ENCODE measurements at places on chromosomes 7 and 10.

GRCh38 chr7:130942211-130942964 lies 208.4 kb upstream of the KLF14 start:
- no peak for DNase-seq

GRCh38 chr7:113015034-113015645 lies 71.5 kb downstream of the GPR85 start:
- DNase-seq: no peak

DNA sequence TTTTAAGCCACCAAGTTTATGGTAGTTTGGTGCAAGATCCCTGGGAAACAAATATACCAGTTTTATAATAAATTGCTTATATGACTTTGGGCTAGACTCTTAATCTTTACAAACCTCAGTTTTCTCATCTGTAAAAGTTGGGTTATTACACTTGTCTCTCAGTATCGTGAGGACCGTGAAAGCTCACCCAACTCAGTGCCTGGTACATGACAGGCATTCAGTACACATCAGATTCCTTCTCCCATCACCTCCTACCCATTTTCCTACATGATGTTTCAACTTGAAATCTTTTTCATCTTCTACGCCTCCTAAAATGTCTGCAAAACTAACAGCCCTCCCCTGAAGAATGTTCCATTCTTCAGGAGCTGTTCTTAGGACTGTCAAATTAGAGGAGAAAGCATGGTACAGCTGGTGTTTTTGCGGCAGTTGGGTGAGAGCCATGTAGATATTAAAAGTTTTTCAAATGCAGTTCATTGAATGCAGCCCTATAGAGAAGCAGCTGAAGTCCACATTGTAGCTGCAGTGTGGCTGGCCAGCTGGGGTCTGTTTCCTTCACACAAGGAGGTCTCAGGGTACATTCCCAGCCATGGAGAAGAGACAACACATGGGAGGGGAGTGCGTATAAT lies 812.8 kb downstream of the LRMDA start:
- no peak for DNase-seq

GRCh38 chr7:116538138-116538537 lies 13.3 kb downstream of the CAV1 start:
- DNase-seq: no peak

DNA sequence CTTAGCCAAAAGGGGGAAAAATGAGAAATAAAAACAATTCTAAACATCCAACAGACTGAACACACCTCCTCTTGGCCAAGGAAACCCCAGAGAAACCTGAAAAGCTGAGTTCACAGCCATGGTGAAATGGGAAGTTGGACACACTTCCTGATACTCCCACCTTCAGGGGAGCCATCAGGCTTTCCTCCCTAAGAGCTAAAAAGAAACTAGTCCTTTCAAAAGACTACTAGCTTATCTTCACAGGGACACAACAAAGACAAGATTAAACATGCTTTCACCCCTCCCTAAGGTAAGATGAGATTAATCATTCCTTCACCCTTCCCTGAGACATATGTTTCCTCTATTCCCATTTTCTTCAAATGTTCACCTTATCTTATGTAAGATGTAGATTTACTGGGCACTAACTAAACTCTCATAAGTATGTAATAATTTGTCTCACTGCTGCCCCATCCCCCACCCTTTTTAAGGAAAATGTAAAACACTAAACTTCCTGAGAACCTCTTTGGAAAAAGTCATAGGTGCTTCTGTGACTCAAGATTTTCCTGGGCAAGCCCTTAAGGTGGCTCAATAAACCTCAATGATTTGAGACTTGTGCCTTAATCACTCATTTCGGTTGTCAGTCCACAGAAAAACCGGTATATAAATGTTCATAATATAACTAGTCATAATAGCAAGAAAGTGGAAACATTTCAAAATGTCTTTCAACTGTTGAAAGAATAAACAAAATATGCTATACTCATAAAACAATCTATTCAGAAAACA lies 40.5 kb downstream of the HTR7 start:
- no peak for DNase-seq

GRCh38 chr7:105866102-105866801 lies 10.1 kb downstream of the ATXN7L1 start:
- no peak for DNase-seq

- DNase-seq: no peak
Measured at GRCh38 chr10:89909752-89910151, 208.4 kb downstream of the KIF20B start.

- DNase-seq: no peak
Measured at GRCh38 chr7:93117327-93117726, 452 bp downstream of the SAMD9 start.

DNA sequence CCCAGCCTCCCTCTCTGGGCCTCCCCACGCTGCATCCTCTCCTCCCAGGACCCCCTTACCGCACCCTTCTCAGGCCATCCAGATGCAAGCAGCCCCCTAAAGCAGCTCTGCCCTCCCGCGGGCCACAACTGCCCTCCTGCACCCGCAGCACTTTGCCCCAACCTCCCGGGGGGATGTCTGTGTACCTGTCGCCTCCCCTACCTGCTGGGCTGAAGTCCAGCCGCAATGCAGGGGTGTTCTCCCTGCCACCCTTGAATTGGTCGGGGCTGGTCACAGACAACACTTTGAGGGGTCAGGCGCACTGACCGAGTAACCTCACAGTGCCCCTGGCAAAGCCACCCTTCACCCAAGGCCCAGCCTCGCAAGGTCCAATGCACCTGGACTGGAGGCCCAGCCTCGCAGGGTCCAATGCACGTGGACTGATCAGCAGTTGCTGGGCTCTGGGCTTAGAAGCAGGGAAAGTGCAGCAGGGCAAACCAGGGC lies 8.3 kb upstream of the CALML5 start:
- no peak for DNase-seq

DNA sequence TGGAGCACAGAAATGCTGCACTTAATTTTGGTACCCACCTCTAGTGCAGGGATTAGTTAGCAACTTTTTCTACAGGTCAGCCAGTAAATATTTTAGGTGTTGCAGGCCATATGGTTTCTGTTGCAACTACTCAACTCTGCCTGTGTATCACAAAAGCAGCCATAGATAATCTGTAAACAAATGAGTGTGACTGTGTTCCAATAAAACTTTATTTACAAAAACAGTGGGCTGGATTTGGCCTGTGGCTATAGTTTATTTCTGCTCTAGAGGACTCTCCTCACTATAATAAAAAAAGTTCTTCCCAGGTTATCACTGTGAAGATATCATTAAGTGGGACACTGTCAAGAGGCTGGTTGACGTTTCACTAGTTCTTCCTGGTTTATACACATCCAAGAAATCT lies 65.8 kb downstream of the DNAJC12 start:
- DNase-seq: no peak

DNA sequence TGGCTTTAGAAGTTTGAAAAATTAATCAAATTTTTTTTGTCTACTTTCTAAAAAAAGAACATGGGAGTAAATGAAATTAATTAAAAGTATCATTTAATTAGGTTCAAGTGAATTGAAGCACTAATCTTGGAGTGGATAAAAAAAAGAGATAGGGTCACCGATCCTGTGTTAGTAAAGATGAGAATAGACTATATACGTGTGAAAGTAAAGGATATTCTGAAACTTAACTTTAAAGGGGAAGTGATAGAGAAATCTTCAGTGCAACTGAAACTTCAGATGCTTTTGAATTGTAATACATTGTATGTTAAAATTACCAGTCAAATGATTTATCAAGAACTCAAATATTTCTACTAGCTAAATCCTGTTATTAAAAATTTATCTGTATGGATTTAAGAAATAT lies 4.8 kb downstream of the NHLRC2 start:
- DNase-seq: no peak

DNA sequence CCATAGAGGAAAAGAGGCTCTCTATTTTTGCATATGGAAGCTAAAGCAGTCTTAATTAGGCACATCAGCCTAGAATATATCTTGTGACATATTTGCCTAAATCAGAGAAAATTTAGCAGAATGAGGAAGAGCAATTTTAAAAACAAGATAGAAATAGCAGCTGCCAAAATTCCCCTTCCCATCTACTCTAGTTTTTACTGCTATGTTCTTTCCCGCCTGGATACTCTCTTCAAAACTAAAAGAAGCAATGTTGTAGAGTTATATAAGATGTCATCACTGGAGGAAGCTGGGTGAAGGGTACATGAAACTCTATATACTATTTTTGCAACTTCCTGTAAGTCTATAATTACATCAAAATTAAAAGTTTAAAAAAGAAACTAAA lies 87.0 kb downstream of the ARMH3 start:
- DNase-seq: no peak

GRCh38 chr7:159056737-159057136 lies 87.9 kb downstream of the VIPR2 start:
- no peak for DNase-seq

DNA sequence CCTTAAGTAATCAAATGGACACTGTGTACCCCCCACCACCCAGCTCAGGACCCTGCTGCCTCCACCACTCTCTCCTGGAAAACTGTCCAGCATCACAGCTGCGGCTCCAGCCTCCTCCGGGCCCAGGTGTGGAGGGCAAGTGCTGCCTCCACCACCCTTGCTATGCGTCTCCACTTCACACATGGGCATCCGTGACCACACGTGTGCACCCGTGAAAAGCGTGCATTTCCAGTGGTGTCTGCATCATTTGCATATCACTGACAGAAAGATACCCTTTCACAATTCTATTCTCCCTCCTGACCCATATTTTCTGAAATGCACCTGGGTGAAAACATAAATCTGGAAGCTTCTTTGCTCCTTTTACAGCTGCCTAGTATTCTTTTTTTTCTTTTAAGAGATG lies 89.7 kb upstream of the PDGFA start:
- no peak for DNase-seq

- no peak for DNase-seq
Measured at GRCh38 chr10:67657775-67658174, 38.2 kb downstream of the CTNNA3 start.

- DNase-seq: no peak
Measured at GRCh38 chr7:158795272-158795671, 34.0 kb downstream of the ESYT2 start.

DNA sequence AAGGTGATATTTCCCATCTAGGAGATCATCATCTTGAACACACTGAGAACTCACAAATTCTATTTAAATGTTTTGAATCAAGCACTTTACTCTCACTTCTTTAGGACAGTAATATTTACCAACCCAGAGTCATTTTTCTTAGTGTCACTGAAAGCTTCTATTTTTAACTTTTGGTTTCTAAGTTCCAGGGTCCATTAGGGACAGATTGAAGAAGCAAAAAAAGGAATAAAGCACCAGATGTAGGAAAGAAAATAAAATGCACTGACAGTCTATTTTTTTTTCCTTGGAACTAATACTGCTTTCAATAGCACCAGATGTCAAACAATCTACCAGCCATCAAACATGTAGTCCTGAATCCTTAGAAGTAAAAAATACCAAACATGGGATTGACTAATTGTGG lies 526.7 kb upstream of the LRRN3 start:
- DNase-seq: no peak

All from NCI-H1436 treated with DMSO at 0.1 percent for 48 hours (cell line).